ENCODE measurements at places on chromosomes 4 and X.

DNA sequence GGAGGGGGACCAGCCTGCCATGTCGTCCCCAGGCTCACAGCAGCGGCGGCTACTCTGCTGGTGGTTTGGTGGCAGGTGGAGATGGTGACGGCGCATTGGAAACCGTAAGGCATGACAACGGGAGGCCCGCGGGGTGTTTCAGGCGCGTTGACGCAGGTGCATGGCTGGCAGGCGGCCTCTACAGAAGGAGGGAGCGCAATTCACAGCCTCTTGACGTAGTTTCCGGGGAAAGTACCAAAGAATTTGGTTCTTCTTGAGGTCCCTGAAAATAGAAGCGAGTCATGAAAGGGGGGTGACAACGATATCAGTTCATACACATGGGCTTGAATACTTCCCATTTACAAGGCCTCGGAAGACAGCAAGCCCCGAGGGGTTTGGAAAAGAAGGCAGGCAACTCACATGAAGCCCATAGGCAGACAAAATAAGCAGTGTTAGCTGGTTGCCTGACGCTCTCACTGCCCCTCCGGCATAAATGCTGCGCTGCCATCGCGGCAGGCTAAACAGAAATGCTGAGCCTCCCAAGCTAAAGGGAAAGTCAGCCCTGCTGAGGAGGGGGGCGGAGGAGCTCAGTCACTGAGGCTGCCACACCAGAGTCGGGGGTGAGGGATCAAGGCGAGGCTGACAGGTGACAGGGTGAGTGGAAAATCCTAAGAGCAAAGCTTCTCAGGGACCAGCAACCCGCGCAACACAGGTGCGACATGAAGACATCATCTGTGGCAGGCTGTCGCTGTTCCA is 52.3 kb upstream of the PDLIM3 start:
- DNase-seq = peak; percentile 87

- DNase-seq = no peak
These were observed 277.1 kb downstream of the ADGRA3 start for GRCh38 chr4:22238742-22239141.

DNA sequence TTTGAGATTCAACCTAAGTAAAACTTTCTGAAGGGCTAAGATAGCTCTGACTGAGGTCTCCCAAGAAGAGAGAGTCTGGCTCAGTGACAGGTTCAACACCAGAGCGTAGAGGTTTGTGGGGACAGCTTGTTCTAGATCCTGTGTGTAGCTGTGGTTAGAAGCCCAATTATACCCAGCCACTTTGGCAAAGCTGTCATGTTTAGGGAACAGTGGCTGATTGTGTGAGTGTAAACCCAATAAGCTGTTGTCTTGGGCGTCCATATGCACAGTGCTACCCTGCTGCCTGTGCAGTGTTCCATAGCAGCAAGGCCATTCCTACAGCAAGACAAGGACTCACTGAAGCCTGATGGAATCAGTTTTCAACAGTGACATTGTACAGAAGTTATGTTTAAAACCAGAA is 11.2 kb upstream of the SCRG1 start:
- no peak for DNase-seq

GRCh38 chr4:21887481-21887880 is 61.1 kb downstream of the KCNIP4 start:
- DNase-seq = no peak

- DNase-seq = no peak
These were observed 88.6 kb downstream of the SHROOM3 start for GRCh38 chr4:76523593-76523992.

GRCh38 chr4:8026453-8026852 is 86.8 kb upstream of the AFAP1 start:
- DNase-seq = no peak

- peak; percentile 43 for DNase-seq
These were observed 134.3 kb downstream of the AMELX start for GRCh38 chrX:11427453-11428071.

GRCh38 chr4:5277079-5277478 is 225.8 kb downstream of the STK32B start:
- DNase-seq = no peak

- DNase-seq = no peak
These were observed 152.5 kb upstream of the STX18 start for GRCh38 chr4:4694296-4694772.
